ENCODE measurements at places on chromosomes 4 and X.

- no peak for DNase-seq
These were observed 131.9 kb upstream of the NR3C2 start for GRCh38 chr4:148574066-148574465.

DNA sequence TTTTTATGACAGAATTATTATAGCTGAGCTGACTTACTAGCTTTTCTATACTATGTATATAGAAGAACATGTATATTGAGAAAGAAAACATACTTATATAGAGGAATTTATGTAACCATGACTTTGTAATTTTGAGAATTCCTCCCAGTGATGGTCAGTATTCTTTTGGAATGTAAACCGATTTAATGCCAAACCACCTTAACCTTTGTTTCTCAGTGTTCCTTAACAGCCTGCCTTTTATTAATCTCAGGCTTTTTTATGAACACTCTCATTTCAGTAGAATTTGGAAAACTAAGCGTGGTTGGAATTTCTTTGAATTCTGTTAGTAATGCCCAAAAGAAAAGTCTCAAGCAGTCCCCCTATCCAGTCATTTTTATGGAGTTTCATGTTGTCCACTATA, 47.0 kb downstream of the MOSPD2 start:
- no peak for DNase-seq

DNA sequence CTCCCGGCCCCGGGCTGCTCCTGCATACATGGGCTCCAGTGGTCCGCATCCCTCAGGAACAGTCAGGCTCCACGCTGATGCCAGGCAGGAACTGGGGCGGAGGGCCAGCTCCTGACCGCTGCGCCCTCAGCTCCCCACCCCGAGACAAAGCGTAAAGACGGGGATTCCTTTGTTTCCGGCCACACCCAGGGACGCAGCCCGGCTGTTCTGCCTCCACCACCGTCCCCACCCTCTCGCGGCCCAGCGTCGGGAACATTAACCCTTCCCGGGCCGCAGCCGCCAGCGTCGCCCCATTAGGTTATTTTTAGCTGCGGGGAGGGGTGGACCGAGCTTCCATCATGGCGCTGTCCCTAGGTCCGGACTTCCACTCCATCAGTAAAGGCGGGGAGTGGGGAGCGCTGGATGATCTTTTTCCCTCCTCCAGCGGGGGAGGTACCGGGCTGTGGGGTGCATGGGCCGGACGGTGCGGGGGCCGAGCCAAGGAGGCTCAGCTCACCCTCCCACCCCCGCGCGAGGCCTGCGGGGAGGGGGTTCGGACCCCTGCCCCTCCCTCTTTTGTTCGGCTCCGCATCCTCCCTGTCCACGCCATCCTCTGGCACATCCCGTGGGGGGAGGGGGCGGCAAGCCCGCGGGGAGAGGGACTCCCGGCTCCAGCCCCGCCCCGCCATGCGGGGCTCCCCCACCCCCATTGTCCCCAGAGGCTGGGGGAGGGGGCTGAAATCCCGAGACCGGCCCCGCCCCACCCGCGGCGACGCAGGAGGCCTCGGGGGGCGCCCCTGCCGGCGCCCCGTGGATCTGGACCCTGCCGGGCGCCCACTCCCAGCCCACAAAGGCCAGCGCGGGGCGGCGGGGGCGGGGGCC, 5.3 kb downstream of the CRMP1 start:
- DNase-seq: peak; percentile 32

DNA sequence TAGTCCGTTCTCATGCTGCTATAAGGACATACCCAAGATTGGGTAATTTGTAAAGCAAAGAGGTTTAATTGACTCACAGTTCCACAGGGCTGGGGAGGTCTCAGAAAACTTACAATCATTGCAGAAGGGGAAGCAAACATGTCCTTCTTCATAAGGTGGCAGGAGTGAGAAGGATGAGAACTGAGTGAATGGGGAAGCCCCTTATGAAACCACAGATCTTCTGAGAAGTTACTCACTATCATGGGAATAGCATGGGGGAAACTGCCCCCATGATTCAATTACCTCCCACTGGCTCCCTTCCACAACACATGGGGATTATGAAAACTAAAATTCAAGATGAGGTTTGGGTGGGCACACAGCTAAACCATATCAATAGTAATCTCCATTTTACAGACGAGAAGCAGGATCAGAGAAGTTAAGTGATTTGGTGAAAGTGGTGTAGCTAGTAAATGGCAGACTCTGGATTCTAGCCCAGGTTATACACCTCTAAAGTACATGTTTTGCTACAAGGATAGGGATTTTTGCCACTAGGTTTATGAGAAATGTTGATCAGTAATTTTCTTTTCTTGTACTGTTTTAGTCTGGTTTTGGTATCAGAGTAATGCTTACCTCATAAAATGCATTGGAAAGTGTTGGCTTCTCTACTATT, 47.3 kb upstream of the C1GALT1C1 start:
- peak; percentile 2 for DNase-seq

GRCh38 chrX:118212817-118213183, 96.2 kb upstream of the KLHL13 start:
- peak; percentile 79 for DNase-seq

GRCh38 chr4:25966171-25966570, 52.2 kb downstream of the SMIM20 start:
- DNase-seq: no peak
